NCI-H446 (cell line): ENCODE measurements at places on chromosomes 16 and 17.

DNA sequence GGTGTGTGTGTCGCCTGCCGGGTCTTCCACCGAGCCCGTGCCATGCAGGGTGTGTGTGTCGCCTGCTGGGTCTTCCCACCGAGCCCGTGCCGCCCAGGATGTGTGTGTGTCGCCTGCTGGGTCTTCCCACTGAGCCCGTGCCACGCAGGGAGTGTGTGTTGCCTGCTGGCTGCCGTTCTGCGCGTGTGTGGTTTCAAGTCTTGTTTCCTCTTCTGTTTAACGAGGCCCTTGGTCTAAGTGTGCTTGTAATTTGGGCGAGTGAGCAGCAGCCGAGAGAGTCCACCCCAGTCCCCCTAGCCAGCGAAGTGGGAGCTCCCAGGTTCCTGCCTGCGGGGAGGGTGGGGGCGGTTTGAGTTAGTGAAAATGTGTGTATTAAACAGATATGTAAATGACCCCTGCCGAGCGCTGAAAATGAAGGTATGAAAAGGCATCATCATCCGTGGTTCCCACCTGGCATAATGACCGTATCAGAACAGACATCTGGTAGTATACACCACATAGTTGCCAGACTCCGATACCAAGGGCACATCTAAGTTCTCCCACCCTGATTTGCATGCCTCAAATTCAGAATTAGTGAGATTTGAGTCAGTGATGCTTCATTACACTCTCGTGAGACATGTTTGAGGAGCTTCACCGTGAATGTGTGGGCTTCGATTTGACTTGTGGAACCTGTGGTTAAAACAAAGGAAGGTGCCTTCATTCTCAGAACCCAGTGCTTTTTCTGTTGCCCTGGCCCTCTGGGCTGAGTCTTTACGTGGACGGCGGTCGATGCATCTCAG, 114.5 kb upstream of the CHMP6 start:
- DNase-seq, result no peak

- DNase-seq, result no peak
Observed at GRCh38 chr17:67578142-67578457, 139.6 kb upstream of the NOL11 start.

- DNase-seq, result no peak
Observed at GRCh38 chr17:63519972-63520882, 2.9 kb upstream of the KCNH6 start.

- DNase-seq, result no peak
Observed at GRCh38 chr16:64181271-64181925, 940.5 kb downstream of the CDH11 start.
